ENCODE measurements at places on chromosomes 1 and 21.

DNA sequence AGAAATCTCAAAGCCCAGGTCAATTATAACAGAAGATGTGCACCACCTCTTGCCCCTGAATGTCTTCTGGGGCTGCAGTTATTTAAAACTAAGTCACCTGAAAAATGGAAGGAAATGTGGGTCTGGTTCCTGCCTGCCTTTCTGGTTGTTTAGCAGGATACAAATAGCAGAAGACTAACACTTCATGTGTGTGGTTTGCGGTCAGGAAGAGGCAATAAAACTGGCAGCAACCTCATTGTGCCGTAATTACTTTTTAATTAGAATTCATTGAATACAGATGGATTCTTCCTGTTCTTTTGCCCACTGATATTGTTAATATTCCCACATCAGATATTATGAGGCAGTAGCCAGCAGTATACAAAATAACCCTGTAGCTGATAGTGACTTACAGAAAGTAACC is 345.7 kb downstream of the ZNF326 start:
- DNase-seq, result no peak

- no peak for DNase-seq
Observed at GRCh38 chr1:42848823-42849537, 2.6 kb downstream of the ZNF691 start.

DNA sequence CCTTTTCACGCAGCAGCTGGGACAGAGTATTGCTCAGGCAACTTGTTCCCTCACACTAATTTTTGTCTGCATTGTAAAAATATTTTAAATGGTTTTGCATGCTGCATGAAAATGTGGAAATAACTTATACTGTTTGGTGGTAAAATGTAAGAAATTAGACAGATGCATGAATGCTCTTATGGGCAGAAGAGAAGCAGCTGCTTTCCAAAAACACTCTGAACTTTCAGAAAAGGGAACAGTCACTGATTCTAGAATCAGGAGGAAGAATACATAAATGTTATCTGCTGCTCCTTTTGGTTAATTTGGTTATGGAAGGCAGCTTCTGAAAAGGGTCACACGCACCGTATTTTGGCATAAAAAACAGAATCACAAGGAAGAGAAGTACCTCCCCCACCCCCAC is 87.0 kb upstream of the RUNX1 start:
- no peak for DNase-seq

DNA sequence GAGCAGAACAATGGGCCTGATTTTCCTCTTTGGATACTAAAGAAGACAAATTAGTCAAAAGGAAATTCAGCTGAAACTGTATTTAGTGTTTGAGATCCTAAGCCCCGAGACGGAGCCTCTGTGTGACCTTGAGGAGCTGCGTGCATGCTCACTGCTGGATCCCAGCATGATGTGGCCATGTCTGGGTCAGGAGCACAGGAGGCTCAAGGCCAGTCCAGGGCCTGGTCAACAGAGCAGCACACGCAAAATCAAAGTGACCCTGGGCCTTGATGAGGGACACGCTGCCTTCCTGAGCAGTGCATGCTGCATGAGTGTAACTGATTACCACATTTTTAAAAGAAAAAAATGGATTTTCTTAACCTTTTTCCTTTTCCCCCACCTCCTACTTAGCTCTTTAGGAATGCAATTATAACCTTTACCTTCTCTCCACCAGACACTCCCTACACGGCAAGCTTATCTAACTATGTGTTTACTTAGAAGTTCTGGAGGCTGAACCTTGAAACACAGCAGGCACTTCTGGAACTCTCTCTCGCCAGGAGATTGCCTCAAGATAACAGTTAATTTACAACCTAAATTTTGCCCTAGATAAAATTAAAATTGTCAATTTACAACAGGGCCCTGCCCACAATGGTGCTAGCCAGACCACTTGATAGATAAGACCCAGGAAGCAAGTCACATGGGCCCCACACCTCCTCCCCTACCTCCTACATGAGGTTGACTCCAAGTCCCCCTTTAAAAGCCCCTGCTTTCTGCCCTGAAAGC is 144.6 kb downstream of the LRIG2 start:
- no peak for DNase-seq

DNA sequence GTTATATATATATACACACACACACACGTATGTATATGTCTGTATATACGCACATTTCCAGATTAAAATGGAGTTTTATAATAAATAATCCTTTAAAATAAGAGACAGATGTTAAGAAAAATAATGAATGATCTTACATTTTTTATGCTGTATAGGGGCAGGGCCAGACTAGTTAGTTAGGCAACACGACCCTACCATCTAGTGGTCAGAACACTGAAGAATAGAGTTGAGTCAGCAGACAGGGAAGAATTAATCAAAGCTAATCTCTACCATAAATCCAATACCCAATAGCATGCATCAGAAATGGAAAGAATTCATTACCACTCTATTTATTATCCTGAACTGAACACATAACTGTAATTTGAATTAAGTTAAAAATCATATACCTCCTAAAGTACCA is 156.7 kb downstream of the BRINP3 start:
- peak; percentile 13 for DNase-seq

DNA sequence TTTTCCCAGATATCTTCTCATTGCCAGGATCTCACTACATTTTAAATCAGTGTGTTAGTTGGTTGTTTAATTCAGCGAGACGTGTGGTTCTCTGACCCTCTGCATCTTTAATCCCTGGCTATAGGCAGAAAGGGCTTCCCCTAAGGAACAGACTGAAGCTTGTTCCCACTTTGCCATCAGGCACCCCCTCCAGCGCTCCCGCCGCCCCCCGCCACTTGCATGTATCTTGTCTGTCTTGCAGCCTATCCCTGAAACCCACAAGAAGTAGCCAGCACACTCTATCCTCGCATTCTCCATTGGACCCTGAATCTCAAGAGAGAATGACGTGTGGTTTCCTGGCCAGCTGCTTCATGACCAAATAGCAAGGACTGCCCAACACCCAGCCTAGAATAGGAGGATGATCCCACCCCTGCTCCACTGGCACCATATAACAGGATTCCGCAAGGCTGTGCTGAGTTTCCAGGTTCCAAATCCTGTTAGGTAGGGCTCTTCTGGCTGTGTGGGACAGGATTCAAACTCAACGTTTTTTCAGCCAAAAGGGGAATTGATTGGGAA is 7.8 kb downstream of the CLDN19 start:
- DNase-seq, result no peak

- peak; percentile 23 for DNase-seq
Observed at GRCh38 chr21:36630485-36631206, 68.3 kb upstream of the SIM2 start.

DNA sequence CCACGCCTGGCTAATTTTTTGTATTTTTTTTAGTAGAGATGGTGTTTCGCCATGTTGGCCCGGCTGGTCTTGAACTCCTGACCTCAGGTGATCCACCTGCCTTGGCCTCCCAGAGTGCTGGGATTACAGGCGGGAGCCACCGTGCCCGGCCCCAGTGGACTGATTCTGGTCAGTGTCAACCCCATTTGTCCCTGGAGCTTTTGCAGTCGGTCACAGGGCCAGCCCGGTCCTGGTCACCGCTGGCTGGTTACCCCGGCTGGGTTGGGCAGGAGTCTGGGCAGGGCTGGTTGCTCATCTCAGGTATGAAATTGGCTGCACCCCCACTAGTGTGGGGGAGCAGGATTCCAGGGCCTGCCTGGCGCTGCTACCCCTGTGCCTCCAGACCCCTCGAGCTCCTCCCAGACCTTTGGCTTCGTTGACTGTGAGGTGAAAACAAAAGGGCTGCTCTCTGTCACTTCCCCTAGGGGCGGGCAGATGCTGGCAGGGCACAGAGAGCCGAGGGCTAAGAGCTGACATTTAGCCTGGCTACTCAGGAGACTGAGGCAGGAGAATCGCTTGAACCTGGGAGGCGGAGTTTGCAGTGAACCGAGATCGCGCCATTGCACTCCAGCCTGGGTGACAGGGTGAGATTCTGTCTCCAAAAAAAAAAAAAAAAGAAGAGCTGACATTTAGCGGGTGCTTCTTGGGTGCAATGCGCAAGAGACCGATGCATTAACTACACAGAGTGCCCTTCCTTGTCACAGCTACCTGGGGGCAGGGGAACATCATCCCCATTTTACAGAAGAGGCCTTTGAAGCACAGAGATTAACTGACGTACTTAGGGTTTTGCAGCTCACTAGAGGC is 10.6 kb downstream of the TNFRSF1B start:
- no peak for DNase-seq

DNA sequence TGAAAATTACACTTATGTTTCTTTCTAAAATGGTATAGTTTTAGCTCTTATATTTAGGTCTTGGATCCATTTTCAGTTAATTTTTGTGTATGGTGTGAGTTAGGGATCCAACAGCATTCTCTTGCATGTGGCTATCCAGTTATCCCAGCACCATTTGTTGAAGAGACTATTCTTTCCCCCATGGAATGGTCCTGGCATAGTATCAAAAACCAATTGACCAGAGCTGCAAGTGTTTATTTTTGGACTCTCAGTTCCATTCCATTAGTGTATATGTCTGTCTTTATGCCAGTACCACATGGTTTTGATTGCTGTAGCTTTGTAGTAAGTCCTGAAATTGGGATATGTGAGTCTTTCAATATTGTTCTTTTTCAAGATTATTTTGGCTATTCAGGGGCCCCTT is 14.3 kb downstream of the TTLL10 start:
- no peak for DNase-seq

DNA sequence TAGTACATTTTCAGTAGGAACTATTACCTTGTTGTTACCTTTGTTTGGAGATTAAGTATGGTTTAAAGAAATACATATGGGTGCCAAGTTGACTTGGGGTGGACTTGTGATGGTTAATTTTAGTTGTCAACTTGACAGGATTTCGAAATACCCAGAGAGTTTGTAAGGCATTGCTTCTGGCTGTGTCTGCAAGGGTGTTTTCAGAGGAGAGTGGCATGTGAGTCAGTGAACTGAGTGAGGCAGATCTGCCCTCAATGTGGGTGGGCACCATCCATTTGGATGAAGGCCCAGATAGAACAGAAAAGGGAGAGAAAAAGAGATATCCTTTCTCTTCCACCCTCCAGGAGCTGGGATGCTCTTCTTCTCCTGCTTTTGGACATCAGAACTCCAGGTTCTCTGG is 315.5 kb downstream of the GPATCH2 start:
- peak; percentile 49 for DNase-seq

- DNase-seq, result no peak
Observed at GRCh38 chr21:39568361-39568760, 44.4 kb upstream of the B3GALT5 start.

- no peak for DNase-seq
Observed at GRCh38 chr1:57464756-57465155, 40.9 kb upstream of the DAB1 start.

GRCh38 chr1:198699167-198700015 is 60.6 kb downstream of the PTPRC start:
- peak; percentile 81 for DNase-seq

DNA sequence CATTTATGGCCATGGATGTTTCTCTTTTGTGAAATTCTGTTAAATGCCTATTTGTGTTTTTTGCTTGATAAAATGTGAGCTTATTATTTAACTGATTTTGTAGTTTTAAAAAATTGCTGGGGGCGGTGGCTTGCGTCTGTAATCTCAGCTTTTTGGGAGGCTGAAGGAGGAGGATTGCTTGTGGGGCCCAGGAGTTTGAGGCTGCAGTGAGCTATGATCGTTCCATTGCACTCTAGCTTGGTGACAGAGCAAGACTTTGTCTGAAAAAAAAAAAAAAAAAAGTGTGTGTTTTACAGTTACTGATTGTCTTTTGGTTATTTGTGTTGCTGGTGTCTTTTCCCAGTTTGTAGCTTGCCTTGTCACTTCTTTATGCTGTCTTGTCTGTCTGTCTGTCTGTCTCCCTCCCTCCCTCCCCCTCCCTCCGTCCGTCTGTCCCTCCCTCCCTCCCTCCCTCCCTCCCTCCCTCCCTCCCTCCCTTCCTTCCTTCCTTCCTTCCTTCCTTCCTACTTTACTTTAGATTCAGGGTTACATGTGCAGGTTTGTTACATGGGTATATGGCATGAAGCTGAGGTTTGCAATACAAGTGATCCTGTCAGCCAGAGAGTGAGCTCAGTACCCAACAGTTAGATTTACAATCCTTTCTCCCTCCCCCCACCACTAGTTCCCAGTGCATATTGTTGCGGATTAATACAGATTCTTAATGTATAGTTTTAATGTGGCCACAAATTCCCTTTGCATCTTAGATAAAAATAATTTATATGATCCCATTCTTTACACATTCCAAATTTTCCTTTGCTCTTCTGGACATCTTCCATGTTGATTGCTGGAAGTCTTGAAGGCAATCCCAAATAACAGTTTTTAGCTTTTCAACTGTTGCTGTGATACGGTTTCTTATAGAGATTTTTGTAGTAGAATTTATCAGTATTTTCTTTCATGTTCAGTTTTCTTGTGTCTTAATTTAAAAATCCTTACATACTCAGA is 25.1 kb downstream of the PTBP2 start:
- no peak for DNase-seq

- peak; percentile 6 for DNase-seq
Observed at GRCh38 chr1:118021668-118022067, 92.1 kb downstream of the WDR3 start.

DNA sequence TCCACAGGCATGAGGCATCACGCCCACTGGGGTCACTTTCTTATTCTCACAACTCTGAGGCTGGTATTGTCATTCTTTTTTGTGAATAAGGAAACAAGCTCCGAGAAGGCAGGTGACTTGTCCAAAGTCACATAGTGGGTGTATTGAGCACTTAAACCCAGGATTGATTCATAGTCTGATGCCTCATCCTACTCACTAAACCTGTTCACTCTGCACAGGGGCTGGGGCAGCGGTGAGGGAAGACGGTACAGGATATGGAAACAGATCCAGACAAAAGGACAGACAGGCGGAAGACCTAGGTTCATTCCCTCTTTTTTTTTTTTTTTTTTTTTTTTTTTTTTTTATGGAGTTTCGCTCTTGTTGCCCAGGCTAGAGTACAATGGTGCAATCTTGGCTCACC is 56.6 kb downstream of the NKAIN1 start:
- DNase-seq, result peak; percentile 72

DNA sequence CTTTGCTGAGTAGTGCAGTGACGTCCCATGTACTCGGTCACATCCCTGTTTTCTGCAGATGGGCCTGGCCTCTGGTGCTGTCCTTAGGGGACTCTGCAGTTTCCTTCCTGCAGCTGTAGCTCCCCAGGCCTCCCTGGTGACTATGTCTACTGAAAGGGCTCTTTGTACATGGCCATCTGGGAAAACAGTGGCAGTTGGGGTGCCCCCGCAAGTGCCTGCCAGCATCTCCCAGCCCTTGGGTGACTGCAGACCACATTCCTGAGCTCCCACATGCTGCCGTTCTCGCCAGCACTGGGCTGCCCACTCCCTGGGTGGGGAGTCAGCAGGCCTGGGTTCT is 37.5 kb upstream of the KCNA10 start:
- DNase-seq, result no peak

DNA sequence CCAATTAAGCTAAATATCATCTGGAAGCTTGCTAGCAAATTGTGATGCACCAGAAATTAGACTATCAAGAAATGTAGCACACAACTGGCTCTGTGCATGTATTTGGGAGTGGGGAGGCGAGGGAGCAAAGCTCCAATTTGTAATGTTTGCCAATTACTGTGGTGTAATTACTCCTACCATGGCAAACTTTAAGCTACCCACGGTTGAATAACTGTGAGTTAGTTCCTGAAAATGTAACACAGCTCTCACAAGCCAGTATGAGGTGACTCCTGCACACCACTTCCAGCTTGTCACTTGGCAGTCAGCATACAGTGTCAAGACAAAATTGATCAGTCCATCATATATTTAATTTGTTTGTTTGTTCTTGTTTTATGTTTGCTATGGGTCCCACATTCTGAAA is 141.2 kb downstream of the TM2D1 start:
- no peak for DNase-seq

GRCh38 chr1:91872000-91872399 is 14.0 kb downstream of the TGFBR3 start:
- DNase-seq, result no peak

- peak; percentile 32 for DNase-seq
Observed at GRCh38 chr1:94063379-94063778, 57.6 kb downstream of the ABCA4 start.

GRCh38 chr1:920521-920920 is 3.2 kb upstream of the SAMD11 start:
- no peak for DNase-seq
